ENCODE measurements at places on chromosomes 3 and 15. TPM values are rescaled to one million over a fixed set of nuclear protein-coding genes. Genes with fewer than 3 reads are reported as not detected.

The SERP1 gene
- total RNA-seq, result 86.9 TPM

The CCR3 gene
- total RNA-seq, result not detected

The CNTN3 gene
- total RNA-seq, result 3.2 TPM

The TICRR gene
- total RNA-seq, result not detected

The DPP8 gene
- 37.2 TPM for total RNA-seq

The GCNT3 gene
- not detected for total RNA-seq

The ERICH6 gene
- total RNA-seq, result not detected

The BFSP2 gene
- total RNA-seq, result not detected

The SNTN gene
- not detected for total RNA-seq

The UBA7 gene
- 13.7 TPM for total RNA-seq

The SELENOS gene
- 72.4 TPM for total RNA-seq

The MUSTN1 gene
- 13.5 TPM for total RNA-seq

The RASGRF1 gene
- not detected for total RNA-seq

The CAND2 gene
- total RNA-seq, result 50.7 TPM

The ARIH2 gene
- total RNA-seq, result 135 TPM

The CD86 gene
- total RNA-seq, result 3.0 TPM

The C2CD4A gene
- total RNA-seq, result not detected

The RETNLB gene
- not detected for total RNA-seq

The CSTA gene
- total RNA-seq, result 0.40 TPM

The CA12 gene
- total RNA-seq, result 0.19 TPM

The ISG20 gene
- total RNA-seq, result 4.9 TPM

The LYZL4 gene
- total RNA-seq, result not detected

The GRK7 gene
- total RNA-seq, result not detected

The VGLL3 gene
- total RNA-seq, result 13.3 TPM

All from heart left ventricle (tissue), 16 donors.